ELF-1 (cell line): ENCODE measurements at places on chromosomes 3 and 15.

DNA sequence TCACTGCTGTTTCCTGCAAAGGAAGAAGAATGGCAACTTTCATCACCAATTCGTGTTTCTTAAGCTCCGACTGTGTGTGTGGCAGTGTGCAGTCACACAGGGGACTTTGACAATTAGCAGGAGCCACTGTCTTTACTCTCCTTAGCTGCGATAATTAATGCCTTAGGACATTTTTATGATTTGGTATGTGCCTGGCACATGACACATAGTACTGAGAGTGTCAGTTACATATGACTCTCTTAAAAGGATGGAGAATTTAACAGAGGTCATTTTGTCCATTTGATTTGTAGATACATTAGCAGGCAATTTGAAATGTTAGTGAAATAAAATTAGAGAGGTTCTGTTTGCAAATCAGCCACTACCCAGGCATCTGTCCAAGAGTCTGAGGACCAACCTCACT is 128.9 kb upstream of the VEPH1 start:
- DNase-seq = no peak

GRCh38 chr3:186845756-186846155 is 3.2 kb downstream of the ADIPOQ start:
- DNase-seq = no peak

DNA sequence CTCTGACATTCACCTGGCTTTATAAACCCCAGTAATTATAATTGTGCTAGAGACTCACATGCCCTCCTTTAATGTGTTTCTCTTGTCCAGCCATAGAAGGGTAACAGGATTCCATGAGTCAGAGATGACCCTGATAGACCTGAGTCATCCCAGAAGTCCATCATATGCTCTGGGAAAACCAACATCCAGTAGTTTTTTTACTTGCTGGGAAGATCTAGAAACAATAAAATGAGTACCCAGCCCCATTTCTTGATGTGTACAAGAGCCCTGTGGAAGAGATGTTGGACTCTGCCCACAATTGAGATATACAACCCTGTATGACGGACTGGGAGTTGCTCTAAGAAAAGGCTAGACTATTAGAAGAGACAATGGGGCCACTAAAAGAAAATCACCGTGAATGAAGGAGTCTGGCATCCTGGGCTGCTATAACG is 22.4 kb upstream of the THUMPD3 start:
- no peak for DNase-seq

DNA sequence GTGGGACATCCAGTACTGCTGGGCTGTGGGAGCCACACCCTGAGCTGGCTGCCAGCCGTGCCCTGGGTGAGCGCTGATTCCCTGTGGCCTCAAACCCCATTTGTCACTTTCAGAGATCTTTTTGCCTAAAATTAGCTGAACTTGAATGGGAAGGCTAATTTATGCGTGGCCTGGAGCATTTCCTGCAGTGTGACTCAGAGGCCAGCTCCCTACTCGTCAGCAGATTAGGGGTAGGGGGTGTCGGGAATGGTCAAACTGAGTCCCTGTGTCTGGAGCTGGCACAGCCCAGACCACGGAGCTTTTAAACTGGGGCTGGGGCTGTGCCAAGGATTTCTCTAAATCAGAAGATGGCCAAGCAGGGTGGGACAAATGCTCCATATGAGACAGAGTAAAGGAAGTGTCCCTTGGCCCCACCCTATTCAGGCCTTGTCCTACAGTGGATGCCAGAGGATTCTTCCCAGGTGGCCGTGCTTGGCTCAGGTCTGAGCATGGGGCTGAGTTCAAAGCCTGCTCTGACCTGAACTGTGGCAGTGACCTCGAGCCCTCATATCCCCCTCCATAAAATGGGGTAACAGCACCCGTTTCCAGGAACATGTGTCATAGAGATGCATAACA is 59.7 kb downstream of the ATP2B2 start:
- DNase-seq = no peak

GRCh38 chr3:98341758-98342157 is 11.9 kb upstream of the OR5K4 start:
- DNase-seq = no peak

GRCh38 chr15:33100314-33100713 is 94.2 kb downstream of the FMN1 start:
- no peak for DNase-seq

- no peak for DNase-seq
These were observed 218.6 kb downstream of the GREM1 start for GRCh38 chr15:32936283-32936918.

DNA sequence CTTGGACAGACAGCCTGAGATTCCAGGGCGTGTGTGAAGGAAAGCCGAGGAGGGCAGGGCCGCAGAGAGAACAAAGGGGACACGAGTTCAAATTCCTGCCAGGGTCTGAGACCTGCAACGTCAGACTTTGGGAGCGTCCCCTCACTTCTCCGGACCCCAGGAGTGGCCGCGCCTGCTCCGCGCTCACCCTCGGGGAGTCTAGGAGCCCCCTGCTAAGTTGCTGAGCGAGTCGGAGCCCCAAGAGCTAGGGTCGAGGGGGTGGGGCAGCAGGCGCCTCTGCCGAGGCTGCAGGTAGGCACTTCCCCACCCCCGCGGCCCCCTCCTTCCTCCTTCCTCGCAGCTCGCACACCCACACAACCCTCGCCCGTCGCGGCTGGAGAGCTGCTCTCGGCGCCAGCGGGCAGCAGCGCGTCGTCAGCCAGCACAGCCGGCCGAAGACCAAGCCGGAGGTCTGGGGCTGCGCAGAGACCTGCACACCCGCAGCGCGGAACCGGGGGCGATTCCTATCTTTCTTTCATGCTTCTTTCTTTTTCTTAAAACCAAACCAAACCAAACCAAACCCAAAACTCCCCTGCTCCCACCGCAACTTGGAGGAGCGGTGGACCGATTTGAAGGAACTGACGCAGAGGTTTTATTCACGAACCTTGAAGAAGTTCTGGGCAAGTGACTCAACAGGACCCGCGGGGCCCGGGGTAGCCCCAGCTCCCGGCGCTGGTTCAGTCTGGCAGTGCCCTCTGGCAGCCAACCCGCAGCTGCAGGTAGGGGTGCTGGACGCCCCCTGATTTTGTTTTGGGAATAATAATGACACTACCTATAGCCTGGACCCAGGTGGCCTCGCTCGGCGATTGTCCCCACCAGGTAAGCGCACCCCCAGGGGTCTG is at the start of gene ANKRD34C:
ANKRD34C (plus strand) TSS at position 352 of the 881 bp plus-strand sequence. CDS start 10,563 bp downstream, outside the sequence.
- DNase-seq = peak; percentile 42

GRCh38 chr3:12040902-12041301 is 36.7 kb downstream of the SYN2 start:
- DNase-seq = no peak

DNA sequence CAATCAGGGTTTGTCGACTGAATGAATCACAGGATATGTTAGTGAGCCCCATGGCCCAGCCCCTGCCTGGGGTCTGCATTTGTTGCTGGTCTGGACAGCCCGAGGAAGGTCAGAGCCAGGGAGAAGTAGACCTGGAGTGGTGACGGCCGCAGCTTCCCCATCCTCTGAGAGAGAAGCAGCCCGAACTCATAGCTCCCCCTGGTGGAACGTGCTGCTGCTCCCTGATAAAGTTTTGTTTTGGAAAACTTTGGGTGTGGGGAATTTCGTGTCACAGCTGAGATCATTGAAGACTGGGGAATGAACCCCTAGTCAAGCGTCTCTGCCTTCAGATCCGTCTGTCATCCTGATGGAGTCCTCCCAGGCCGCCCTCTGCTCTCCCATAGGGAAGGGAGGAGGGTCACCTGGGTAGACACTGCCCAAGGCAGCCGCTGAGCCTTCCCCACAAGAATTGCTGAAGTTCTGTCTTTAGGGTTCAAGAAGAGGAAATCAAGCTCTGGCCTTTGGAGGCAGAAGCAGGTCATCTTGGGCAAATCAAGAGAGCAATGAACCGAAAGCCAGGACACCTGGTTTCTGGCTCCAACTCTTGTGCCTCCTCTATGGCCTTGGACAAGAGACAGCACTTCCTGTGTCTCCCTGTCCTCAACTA is 60.5 kb downstream of the GLDN start:
- DNase-seq = peak; percentile 70

DNA sequence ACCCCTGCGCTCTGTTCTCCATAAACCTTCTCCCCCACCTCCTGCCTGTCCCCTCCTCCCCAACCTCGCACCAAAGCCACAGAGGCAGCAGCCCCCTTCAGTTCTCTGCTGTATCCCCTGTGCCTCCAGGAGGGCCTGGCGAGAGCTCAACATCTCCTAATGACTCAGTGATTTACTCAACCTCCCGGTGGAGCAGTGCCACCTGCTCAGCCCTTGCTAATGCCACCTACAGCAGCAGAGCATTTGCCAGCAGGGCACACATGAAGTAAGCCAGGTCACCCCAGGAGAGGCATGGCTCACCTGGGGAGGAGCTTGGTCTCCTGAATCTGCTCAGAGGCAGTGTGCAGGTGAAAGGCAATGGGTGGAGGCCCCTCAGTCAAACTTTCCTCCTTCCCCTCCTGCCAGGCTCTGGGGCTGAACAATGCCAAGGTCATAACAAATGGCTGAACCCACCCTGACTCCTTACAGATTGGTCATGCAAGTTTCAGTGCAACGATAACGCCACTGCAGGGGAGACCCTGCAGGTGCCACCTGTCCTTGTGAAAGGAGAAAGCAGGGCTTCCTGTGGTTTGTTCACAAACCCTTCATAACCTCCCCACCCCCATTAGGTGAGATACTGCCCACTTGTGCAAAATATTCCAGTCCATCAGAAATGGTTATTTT is 19.8 kb downstream of the TRPM1 start:
- no peak for DNase-seq

DNA sequence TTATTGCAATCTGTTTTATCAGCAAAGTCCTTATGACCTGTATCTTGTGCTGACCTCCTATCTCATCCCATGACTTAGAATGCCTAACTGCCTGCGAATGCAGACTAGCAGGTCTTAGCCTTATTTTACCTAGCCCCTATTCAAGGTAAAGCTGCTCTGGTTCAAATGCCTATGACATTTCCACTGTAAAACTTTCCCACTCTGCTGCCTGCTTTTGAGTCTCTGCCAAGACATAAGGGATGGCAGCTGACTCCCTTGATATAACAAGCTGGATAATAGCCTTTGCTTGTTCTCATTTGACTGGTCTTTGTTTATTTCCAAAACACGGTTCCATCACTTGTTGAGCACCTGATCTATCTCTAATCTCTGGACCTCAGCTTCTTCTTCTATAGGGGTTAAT is 131.9 kb upstream of the STRIT1 start:
- no peak for DNase-seq

DNA sequence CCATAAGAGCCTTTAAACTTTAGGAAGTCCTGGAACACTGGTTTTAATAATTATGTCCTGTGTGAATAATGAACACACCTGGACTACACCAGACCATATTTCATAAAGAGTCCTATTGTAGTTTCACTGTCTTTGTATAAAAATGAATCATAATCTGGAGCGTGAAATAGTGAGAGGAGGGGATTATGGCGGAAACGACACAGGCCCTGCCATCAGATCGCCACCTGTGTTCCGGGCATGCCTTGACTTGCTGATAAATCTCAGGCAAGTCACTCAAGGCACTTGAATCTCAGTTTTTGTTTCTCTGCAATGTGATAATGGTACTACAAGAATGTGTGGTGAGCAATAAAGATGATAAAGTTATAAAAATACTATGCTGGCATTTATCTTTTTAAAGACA is 995.5 kb downstream of the MCTP2 start:
- DNase-seq = no peak

DNA sequence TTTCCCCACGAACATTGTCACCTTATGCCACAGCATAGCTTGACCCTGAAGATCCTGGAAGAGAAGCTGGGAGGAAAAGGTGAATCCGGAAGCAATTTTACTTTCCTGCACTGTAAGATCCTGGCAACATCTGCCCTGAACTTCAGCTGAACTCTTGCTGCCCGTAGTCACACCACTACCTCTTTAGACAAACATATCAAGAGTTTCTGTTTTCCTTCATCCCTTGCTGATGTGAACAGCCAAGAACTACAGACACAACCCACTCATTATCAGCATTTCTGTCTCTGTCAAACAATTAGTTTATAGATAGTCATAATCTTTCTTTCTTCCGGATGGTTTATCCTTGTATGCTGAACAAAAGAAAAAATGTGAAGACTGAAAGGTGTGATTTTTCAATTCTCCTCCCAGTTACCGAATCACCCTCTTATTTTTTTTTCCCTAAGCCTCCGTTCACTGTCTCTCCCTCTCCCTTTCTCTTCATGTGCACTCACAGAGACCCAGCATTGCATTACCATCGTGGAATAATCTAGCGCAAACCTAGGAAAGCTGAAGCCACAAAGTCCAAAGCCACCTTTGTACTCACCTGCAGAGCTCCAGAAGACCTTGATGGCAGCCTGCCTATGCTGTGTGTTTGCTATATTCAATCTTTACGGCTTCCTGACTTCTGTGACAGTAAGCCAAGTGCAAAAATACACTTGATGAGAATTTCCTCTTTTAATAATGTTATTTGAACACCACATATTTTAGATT is 229.2 kb downstream of the CDIN1 start:
- no peak for DNase-seq

GRCh38 chr15:40368719-40369473 is 10.9 kb downstream of the DISP2 start:
- DNase-seq = peak; percentile 1

DNA sequence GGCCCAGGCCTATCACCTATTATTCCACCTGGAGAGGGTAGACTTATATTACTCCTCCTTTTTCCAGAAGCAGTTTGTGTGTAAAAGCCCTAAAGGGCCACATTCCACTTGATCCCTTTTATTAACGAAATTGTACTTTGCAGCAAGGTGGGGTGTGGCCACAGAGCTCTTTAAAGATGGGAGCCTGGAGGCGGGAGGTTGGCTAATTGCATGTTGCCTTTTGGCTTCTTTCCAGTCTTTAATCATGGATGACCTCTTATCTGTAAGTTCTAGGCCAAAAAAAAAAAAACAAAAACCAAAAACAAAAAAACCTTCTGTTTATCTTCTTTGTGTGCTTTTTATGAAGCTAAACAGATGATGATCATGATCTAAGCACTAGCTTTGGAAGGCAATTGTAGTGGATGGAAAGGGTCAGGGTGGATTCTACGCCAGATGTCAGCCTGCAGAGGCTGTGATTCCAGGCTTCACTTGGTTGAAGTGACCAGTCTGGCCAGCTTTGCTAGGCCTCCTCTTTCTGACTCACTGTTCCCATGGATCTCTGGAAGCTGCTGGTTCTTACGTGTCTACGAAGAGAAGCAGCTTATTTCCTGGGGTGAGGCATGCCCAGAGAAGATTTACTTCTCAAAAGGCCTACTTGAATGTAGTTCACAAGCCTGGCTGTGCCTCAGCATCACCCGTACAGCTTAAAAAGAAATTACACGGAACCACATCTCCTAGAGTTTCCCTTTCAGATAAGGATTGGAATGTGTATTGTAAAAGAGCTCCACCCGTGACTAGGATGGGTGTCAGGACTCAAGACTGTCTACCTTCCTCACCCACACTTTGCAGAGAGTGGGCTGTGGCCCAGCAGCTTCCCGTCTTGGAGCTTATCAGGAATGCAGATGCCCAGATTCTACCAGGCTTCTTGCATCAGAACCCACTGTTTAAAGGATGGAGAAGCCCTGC is 330.9 kb upstream of the C2CD4B start:
- peak; percentile 71 for DNase-seq

DNA sequence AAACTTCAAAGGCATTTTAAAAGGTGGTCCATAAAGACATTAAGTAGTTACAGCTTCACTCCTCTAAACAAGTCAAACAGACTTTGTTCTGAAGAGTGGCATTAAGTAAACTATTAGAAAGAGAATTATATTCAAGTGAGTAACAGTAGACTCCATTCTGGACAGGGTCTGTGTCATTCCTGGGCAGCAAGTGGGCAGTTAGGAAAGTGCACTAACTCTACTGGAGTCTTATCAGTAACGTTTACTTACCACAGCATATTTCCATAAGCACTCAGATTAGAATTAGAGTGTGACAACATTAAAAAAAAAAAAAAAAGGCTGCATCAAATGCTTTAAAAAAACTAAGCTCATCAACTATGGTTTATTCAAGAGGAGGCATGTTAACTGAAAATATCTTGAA is 10.6 kb downstream of the UBR1 start:
- DNase-seq = no peak
